K562 (cell line): ENCODE measurements at places on chromosomes 2 and 18.

DNA sequence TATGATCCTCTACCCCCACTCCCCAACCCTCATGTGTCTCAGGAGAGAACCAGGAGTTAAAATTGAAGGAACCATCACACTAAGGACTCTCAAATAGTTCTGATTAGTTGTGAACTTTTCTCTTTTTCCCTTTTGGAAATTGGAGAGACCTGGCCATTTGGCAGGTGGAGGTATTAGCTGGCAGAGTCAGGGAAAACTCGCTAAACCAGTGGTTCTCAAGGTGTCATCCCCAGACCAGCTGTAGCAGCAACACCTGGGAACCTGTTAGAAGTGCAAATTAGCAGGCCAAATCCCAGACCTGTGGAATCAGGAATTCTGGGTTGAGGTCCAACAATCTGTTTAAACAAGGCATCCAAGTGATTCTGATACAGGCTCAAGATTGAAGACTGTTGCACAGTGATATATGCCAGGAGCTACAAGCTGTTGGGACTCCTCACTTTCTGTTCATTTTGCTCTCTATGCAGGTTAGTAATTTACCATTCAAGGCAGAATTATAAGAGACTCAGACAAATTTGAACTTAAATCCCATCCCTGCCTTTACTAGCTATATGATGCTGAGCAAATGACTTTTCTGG, 2.8 kb upstream of the TMEM131 start:
- H3K27ac ChIP-seq: no peak overlapping the region
- H3K27me3 ChIP-seq: no peaks in the 10 kb centered on the region
- H3K36me3 ChIP-seq: no peaks in the 10 kb centered on the region
- no peaks in the 10 kb centered on the region; the same call in 1 of the 3 replicates for H3K4me1 ChIP-seq

- no peaks in the 10 kb centered on the region for H3K27me3 ChIP-seq
- no peak for DNase-seq
- H3K4me1 ChIP-seq: no peaks in the 10 kb centered on the region
- no peak overlapping the region for H3K27ac ChIP-seq
- H3K36me3 ChIP-seq: no peaks in the 10 kb centered on the region
- no peak overlapping the region for H3K4me3 ChIP-seq
These were observed 97.7 kb upstream of the TMEFF2 start for GRCh38 chr2:192292478-192292877.

DNA sequence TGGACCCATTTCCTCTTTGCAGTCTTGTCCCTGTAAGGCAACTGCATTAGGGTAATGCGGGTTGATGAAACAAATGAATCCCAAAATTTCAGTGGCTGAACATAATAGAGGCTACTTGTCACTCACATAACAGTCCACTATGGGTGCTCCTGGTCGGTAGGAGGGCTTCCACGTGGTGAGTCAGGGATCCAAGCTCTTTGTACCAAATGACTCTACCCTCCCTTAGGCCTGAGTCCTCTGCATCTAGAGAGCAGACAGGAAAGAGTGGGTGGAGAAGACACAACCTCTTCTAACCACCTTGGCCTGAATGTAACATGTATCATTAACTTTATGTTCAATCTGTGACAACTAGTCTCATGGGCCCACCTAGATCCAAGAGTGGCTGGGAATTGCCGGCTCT, 86.2 kb upstream of the HAAO start:
- no peak for DNase-seq
- no peaks in the 10 kb centered on the region for H3K36me3 ChIP-seq
- H3K4me1 ChIP-seq: no peaks in the 10 kb centered on the region; the same call in 2 of the 3 replicates
- H3K27me3 ChIP-seq: no peaks in the 10 kb centered on the region

- no peak overlapping the region for H3K4me3 ChIP-seq
- DNase-seq: no peak
- no peaks in the 10 kb centered on the region for H3K4me1 ChIP-seq
- peaks cover 18% of the 10 kb centered on the region; the same call in 2 of the 3 replicates for H3K27me3 ChIP-seq
- no peaks in the 10 kb centered on the region for H3K36me3 ChIP-seq
These were observed 92.6 kb downstream of the VAPA start for GRCh38 chr18:10006311-10006893.

- H3K27ac ChIP-seq: no peak overlapping the region
- no peak overlapping the region for H3K4me3 ChIP-seq
- no peak for DNase-seq
- H3K36me3 ChIP-seq: no peaks in the 10 kb centered on the region
These were observed 252.4 kb downstream of the NDUFA10 start for GRCh38 chr2:239772721-239773120.

DNA sequence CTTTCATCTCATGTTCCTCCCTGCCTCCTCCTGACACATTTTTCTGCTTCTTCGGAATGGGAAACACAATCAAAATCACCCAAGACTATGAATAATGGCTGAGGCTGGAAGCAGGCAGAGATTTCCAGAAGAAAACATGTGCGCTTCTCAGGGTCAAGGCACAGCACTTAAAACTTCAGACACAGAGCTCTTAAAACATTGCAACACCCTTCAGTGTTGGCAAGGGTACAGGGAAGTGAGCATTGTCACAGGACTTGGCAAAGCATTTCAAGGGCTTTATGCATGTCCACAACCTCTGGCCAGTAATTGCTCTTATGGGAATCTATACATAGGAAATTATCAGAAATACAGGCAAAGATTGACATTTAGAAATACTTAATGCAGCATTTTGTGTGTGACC, 477.6 kb upstream of the KLHL29 start:
- H3K4me1 ChIP-seq: no peaks in the 10 kb centered on the region
- no peak overlapping the region for H3K4me3 ChIP-seq
- no peaks in the 10 kb centered on the region for H3K27me3 ChIP-seq
- no peak overlapping the region for H3K27ac ChIP-seq
- H3K36me3 ChIP-seq: no peaks in the 10 kb centered on the region
- DNase-seq: no peak

GRCh38 chr2:155393406-155393805, 694.9 kb downstream of the KCNJ3 start:
- no peaks in the 10 kb centered on the region; the same call in 2 of the 3 replicates for H3K4me1 ChIP-seq
- no peak overlapping the region for H3K4me3 ChIP-seq
- H3K36me3 ChIP-seq: no peaks in the 10 kb centered on the region
- DNase-seq: no peak
- H3K27ac ChIP-seq: no peak overlapping the region
